ENCODE measurements at places on chromosomes 1 and 21.
A peak's percentile ranks its signal among the peaks of the same experiment; 100 is the strongest.

DNA sequence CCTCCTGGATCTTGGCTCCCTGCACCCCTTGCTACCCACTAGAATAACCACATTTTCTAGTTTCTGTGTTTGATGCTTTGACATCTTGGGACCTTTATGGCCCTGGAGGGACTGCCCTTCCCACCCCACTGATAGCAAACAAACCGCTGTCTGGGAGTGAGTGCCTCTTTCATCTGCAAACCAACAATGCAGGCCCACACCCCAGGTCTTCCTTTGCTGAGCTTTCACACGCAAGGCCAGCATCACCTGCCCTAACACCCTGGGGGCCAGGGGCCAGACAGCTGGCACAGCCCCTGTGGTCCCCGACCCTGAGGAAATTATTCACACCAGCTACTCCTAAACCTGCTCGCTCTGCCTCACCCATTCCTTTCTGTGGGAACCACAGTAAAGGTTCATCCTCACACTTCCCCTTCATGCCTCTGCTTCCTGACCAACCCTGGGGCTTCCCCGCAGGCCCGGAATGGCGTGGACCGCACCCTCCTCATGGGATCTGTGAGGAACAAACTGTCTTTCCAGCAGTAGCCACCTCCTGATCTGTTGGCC, 15.4 kb downstream of the SLC2A7 start:
- no peak for DNase-seq

- no peak for DNase-seq
Measured at GRCh38 chr1:215393476-215393875, 173.6 kb upstream of the KCTD3 start.

GRCh38 chr21:14358775-14359174, 24.2 kb downstream of the HSPA13 start:
- no peak for DNase-seq

GRCh38 chr21:38758501-38759214, 47.1 kb upstream of the ETS2 start:
- no peak for DNase-seq

GRCh38 chr1:219574484-219575087, 38.3 kb downstream of the ZC3H11B start:
- no peak for DNase-seq

- DNase-seq: no peak
Measured at GRCh38 chr1:33048426-33048825, 11.7 kb upstream of the AK2 start.

DNA sequence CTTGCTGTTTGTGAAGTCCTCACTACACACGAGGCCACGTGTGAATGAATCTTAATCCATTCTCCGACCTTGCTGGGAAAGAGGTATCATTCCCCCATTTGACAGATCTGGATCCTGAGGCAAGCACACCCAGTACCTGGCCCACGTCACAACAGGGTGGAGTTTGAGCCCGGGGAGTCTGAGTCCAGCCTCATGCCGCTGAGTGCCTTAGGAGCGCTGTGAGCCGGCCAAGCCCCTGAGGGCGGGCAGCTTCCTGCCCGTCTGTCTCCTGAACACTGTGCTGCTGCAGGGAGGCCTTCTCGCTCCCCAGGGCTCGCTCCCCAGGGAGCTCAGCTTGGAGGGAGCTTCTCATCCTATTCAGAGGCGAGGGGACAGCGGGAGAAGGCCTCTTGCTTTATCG, 29.7 kb downstream of the SLC45A1 start:
- no peak for DNase-seq

- DNase-seq: no peak
Measured at GRCh38 chr1:179077396-179077795, 4.5 kb upstream of the TOR3A start.

DNA sequence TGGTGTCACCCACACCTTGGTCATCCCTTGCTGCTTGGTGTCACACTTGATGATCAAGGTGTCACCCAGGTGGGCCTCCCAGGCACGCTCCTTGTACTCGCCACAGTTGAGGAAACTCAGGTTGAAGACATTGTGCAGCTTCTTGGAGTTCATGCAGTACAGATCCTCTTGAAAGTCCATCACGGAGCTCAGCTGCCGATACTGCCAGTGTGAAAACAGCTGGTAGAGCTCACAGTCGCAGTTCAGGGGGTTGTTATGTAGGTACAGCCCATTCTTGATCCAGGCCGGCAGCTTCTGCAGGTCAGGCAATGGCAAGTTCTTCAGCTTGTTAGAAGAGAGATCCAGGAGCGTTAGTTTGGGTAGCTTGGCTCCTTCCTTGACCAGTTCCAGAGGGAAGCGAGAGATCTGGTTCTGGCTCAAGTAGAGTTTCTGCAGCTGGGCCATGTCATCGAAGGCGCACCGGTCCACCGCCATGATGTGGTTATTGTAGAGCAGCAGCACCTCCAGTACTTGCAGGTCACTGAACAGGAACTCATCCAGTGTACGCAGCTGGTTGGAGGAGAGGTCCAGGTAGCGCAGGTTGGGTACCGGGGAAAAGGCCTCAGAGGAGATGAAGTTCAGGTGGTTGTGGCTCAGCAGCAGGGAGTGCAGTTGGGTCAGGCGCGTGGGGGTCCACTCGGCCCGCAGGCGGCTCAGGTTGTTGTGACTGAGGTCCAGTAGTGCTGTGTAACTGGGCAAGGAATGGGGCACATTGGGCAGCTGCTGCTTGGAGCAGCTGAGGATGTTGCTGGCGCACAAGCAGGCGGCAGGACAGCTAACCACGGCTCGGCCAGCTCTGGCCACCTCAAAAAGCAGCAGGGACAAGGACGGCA, 1.3 kb downstream of the AMIGO1 start:
- no peak for DNase-seq

DNA sequence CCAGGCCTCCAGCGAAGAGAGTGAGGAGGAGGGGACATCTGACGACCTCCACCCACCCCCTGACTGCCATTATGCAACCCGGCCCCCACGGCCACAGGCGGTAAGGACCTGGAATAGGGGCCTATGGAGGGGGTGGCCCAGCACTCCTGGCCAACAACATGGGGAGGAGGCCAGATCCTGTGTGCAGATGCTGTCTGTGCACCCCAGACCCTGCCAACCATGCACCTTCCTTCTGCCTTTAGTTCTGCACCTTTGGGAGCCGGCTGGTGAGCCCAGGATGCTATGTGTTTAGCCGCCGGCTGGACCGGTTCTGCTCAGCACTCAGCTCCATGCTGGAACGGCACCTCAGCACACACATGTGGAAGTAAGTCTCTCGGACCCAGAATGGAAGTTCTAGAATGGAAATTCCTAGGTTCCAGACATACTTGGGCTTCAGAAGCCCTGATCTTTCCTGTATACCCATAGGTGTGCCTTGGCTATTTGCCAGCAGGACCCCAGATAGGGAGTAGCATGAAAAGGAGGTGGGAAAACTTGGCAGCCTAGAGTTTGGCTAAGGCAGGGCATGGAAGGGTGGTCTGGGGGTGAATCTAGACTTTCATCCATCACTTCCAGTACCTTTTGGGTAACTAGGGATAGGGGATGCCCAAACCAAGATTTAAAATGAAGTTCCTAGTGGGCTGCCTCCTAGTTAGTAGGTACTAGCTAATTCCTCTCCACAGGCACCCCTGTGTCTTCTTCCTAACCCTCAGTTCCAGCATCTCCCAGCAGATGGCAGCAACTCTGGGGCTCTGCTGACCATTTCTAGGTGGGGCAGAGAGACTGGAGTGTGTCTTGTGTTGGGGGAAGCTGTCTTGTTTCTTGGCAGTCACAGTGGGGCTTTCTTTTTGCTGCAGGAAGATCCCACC, 3.6 kb upstream of the CYB561D1 start:
- peak; percentile 79 for DNase-seq

- peak; percentile 39 for DNase-seq
Measured at GRCh38 chr1:111598544-111598943, 21.0 kb upstream of the RAP1A start.

DNA sequence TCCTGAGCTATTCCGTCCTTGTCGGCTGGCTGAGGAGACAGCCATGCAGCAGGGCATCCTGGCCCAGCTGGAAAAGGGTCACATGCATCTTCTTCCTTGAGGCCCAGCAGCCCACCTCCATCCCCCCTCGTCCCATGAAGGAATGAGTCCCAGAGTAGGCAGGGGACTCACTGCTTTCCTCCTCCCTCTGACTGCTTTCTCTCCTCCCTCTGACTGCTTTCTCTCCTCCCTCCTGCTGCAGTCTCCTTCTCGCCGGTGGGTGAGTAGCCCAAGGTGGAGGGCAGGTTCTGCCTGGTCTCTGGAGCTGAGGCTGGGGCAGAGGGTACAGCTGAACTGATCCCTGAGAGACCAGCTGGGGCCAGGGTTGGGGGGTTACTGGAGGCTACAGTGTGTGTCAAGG, 13.5 kb downstream of the NTRK1 start:
- DNase-seq: no peak

DNA sequence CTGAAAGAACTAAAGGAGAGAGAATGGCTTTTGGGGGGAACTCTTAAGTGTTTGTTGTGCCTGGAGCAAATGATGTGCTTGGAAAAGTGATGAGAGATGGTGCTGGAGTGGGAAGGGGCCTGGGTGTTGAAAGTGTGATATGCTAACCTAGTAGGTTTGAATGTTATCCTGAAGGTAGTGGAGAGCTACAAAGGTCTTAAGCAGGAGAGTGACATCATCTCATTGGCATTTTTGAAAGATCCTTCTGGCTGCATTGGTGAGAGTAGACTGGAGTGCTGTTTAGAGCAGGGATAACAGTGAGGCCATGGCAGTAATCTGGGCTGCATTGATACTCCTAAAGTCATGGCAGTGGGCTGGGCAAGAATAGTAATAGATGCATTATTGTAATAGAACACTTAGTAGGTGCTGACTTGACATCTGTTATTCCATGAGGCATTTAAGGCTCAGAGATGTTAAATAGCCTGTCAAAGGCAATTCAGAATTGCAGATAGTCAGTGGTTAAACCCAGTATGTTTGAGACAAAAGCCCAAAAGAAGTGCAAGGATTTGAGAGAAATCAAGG, 44.5 kb downstream of the MDM4 start:
- DNase-seq: no peak

- no peak for DNase-seq
Measured at GRCh38 chr1:74420467-74420866, 91.9 kb downstream of the LRRC53 start.

DNA sequence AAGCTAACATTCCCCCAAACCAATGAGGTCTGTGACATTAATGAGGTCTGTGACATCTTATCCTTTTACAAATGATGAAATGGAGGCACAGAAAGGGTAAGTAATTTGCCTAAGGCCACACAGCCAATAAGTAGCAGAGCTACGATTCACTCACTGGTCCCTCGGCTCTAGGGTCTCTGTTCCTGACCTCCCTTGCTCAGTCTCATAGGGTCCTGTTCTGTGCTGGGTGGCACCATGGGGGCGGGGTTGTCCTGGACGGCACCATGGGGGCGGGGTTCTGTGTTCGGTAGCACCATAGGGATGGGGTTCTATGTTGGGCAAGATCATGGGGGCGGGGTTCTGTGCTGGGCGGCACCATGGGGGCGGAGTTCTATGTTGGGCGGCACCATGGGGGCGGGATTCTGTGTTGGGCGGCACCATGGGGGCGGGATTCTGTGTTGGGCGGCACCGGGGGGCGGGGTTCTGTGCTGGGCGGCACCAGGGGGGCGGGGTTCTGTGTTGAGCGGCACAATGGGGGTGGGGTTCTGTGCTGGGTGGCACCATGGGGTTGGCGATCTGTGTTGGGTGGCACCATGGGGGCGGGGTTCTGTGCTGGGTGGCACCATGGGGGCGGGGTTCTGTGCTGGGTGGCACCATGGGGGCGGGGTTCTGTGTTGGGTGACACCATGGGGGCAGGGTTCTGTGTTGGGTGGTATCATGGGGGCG, 55.6 kb downstream of the CLSTN1 start:
- DNase-seq: no peak

DNA sequence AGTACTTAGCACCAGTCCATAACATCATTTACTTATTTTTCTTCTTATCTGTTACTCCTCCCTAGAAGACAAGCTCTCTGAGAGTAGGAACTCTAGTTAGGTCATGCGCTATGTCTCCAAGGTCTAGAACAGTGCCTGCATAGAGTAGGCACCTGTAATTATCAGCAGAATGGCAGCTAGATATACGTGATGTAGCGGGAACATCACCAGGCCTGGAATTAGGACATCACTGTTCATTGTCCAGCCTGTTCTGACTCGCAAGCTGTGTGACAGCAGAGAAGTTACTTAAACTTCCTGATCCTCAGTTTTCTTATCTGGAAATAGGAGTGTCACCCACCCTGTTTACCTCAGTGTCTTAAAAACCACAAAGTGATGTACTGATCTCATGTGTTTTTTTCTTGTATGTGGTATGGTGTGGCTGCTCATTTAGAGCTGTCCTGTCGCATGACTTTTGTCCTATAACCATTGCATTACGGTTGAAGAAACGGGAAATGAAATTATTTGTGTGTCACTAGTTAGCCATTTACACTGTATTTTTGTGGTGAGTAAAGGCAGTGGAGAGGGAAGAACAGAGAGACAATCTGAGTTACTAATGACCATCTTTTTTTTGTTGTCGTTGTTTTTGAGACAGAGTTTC, 37.1 kb upstream of the EXO1 start:
- no peak for DNase-seq

DNA sequence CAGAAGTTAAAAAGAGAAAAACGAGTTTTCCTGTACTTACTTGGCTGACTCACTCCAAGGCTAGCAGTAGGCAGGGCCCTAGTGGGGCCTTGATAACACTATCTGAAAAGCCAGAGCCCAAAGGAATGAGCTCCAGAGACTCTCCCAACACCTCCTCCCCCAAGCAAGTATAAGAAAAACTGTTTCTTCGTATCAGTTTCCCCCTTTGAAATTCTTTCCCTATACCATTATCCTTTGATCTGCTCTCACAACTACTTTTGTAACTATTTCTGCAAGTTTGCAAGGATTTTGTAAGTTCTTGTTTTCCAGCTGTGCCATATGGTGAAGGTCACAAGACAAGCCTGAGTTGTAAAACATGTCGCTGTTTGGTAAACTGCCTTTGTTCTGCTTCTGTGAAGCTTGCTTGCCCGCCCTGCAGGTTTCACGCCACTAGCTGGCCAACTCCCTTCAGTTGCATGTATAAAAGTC, 36.5 kb upstream of the KCNJ15 start:
- no peak for DNase-seq

DNA sequence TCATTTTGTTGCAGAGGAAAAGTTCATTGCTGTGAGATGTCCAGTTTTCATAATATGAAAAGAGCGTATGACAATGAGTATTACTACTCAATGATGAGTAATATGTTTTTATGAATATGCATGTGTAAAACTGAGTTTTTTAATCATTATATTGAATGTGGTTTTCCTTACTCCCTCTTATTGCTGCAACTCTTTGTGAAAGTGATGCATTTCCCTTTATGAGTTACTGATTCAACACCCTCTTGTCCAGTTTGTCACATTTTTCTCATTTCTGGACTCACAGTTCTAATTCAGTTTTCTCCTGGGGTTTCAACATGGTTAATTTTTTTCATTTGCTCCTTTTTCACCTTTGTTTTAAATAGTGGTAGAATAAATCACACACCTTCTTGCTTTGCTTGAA, 35.2 kb upstream of the KCNJ15 start:
- no peak for DNase-seq

DNA sequence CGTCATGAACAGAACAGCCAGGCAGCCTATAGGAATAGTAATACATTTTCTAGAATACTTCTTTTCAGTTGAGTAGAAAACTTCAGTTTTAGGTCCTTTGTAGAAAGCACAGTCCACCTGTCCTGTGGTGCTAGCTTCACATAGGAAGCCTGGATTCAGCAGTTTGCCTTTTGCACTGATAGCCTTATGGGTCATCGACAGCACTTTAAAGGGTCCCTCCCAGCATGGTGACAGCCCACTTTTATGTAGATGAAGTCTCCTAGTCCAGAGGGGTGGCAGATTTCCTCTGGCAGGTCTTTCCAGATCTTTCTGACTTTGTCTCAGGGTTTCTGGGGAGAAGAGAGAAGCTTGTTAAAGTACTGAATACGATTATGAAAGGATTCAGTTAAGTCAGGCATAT, 161.4 kb upstream of the TNR start:
- DNase-seq: no peak
